ENCODE measurements at places on chromosomes 2 and 18.

- DNase-seq, result no peak
Observed at GRCh38 chr2:120747706-120748105, 12.0 kb downstream of the GLI2 start.

- DNase-seq, result no peak
Observed at GRCh38 chr2:165115258-165115657, 88.6 kb downstream of the SCN3A start.

DNA sequence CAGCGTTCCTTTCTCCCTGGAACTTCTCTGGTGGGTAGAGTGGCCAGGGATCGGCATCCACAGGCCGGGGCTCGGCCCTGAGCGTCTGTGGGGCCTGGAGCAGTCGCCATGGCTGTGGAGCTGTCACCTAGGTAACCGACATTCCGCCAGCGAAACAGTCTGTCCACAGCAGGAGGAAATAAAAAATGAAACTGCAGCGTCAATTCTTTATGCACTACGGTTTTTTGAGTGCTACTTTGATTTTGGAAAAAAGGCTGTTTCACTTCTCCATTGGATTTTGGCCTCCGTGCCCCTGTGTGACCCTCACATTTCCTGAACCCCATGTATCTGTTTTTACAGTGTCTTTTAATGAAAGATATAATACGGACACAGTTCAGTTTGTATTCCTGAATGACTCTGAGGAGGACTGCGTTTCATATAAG is 163.4 kb downstream of the LDLRAD4 start:
- no peak for DNase-seq

DNA sequence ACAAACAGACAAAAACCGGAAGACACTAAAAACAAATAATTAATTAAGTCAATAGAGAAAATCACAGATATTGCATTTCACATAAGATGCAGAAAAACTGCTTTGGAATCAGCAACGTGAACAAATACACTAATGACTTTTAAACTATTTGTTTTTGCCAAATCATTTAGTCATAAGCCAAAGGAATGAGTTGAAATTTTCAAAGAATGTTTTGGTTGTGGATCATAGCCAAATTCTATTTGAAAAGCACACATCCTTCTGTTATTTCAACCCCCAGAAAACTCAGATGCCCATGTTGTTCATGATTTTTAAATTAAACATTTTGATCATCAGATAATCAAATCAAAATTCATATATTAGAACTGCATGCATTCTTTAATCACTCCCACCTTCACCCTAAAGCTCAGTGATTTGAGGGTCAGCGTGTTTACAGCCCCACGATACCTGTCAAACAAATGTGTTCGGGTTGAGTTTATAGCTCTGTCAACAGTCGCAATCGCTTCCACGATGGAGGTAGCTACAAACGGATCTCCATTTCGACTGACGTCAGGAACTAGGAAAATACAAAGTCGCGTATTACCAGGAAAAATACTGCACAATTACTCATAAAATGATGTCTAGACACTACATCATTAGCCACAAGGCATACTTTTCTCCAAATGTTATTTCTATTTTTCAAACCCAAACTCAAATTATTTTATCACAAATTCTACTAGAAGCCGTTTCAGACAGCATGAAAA is 90.2 kb downstream of the PXDN start:
- no peak for DNase-seq

- DNase-seq, result no peak
Observed at GRCh38 chr2:127702395-127703009, 1.2 kb downstream of the SFT2D3 start.

GRCh38 chr18:68769461-68769860 is 28.4 kb upstream of the CCDC102B start:
- no peak for DNase-seq

GRCh38 chr2:240212425-240213225 is 72.2 kb upstream of the OTOS start:
- no peak for DNase-seq

DNA sequence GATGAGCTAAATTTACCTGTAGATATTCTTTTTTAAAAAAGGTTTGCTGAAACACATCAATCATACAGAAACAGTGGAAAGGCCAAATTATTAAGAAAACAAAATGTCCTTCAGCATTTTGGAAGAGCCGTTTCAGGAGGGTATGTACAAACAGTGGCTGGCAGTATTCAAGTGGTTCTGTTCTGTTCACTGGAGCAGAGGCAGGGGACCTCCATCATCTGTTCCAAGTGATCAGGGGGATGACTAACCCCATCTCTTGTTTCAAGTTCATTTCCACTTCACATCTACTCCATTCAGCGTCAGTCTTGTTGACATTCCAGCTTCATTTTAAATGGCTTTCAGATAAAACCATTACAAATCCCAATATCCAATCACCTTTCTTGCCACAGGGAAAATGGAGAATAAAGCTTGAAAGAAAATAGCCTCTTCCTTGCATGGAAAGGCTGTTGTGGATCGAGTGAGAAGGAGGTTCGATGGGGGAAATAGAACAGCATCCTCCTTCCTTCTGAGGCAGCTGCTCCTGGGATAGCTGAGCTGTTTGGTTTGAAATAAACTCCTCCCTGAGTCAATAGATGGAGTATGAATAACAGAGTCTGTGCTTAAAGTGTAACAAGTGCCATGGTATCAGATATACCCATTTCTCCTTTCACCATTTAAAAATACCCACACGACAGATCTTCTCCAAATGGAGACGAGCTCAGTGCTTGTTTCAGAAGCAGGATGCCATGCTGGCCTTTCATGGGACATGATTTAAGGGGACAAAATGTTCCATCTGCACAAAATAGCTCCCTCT is 63.7 kb upstream of the OTOF start:
- DNase-seq, result no peak

- DNase-seq, result no peak
Observed at GRCh38 chr2:143138292-143138691, 9.1 kb downstream of the ARHGAP15 start.

GRCh38 chr2:170485254-170486026 is 229.7 kb upstream of the SP5 start:
- no peak for DNase-seq

All from liver (tissue), 10 donors.